ENCODE measurements at places on chromosomes 3 and 15.

DNA sequence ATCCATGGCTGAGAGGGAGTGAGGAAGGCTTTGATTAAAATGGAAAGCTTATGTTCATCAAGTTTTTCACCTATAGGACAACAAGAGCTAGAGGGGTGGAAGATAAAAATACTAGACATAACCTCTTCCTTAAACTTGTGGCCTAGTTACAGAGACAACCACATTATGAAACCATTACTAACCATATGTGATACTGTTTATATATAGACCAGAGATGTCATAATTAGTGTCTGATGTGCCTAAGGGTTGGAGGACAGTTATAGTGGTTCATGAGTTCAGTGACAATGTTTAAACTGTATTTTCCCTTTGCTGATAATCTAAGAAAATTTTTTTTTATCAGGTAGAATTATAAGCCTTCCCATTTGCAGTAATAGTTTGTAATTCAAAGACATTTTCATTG, 23.7 kb downstream of the PHLDB2 start:
- no peak for DNase-seq

DNA sequence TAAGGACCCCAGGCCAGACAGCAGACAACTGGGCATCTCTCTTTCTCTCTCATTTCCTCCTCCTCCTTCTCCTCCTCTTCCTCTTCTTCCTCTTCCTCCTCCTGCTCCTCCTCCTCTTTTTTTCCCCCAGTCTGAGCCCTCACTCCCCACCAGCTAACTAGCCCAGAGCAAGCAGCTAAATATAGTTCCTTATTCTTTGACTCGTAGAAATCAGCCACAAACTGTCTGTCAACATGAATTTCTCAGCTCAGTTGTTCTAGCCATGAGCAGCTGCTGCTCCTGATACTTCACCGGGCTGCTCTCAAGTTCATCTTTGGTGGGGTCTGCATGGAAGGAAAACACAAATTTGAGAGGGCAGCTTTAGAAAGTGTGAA, 19.2 kb upstream of the LOXL1 start:
- DNase-seq: no peak

DNA sequence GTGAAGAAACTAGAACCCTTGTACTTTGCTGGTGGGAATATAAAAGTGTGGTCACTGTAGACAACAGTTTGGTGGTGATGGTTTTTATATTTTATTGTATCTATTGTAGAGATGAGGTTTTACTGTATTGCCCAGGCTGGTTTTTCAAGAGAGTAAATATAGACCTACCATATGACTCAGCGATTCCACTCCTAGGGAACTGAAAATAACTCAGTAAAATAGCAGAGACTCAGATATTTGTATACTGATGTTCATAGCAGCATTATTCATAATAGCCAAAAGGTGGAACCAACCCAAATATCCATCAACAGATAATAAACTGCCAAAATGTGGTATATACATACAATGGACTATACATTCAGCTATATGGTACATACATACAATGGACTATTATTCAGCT, 68.8 kb upstream of the IL12A start:
- no peak for DNase-seq

DNA sequence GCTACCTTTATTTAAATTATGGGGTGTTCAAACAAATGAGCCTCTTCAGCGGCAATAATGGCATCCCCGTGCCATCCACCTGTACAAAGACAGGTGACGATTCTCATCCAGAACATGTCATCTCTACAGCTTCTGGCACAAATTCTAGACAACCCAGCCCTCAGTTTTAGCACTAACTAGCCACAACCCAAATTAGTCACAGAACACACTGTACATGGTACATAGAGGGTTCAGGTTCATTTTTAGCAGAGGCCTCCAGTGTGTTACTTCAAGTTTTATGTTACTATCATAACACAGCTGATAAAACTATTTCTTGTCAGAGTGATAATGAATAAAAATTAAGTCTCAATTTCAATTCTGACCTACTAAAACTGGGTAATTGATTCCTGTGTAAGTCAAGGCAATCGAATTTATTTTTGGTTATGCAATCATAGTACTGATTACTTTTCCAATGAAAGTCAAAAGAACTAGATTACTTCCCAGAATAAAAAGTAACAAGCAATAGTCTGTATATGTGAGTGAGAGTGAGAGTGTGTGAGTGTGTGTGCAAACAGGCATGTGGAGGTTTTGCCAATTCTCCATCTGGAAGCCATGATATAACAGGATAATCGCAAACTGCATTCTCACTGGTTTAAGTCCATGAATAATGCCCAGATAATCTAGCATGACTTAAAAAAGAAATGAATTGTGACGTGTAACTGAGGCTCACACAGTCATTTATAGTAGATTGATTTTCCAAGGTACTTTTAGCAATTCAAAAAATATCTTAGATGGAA, 37.4 kb downstream of the SHQ1 start:
- DNase-seq: no peak

GRCh38 chr3:43765521-43765971, 74.8 kb downstream of the ABHD5 start:
- no peak for DNase-seq

- no peak for DNase-seq
Measured at GRCh38 chr15:80615783-80616391, 79.2 kb upstream of the ABHD17C start.

GRCh38 chr15:80747317-80748053, 31.7 kb upstream of the CEMIP start:
- DNase-seq: no peak

GRCh38 chr15:35665896-35666536, 120.1 kb upstream of the DPH6 start:
- DNase-seq: no peak

DNA sequence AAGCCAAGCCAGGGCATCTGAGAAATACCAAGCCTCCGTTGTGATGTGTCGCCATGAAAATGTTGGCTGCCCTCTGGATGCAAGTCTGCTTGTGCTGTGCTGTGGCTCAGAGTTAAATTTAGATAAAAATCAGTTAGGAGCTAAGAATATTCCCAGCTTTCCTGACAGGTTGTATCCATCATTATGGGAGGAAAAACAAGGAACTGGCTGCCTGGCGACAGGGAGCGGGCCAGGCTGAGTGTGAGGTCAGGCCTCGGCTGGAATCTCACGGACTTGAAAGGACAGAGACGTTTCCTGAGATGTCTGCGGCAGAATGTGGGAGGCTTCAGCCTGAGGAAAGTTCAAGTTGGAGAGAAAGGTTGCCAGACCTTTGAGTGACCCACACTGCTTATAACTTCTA, 213.8 kb downstream of the THSD4 start:
- DNase-seq: no peak

DNA sequence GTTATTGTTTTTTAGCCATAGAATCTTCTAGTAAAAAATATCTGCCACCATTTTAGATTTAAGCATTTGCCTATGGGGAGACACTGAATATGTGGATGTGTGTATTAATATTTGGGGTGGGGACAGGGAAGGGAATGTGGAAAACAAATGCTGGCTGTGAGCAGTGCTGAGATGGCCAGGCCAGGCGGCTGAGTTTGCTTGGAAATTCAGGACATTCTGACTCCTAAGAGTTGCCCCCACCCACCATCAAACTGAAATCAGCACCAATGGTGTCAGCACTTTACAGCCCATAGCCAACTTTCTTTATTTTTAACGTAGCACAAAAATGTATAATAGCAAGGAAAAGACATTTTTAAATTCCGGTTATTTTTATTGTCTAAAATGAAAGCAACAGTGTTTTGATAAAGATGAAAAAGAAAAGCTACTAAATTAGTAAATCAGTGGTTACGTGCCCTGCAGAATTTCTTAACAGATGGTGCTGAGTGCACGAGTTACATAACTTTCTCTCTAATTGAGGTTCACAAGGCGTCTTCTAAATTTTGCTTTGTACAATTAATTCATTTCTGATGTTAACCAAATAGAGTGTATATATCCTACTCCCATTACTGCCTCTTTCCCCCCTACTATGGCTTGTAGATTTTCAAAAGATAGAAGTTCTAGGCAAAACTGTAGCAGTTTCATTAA, 34.0 kb downstream of the B3GALNT1 start:
- DNase-seq: no peak

- no peak for DNase-seq
Measured at GRCh38 chr15:44836094-44836493, 99.8 kb downstream of the TRIM69 start.

- no peak for DNase-seq
Measured at GRCh38 chr3:188946351-188947240, 225.2 kb upstream of the TPRG1 start.

DNA sequence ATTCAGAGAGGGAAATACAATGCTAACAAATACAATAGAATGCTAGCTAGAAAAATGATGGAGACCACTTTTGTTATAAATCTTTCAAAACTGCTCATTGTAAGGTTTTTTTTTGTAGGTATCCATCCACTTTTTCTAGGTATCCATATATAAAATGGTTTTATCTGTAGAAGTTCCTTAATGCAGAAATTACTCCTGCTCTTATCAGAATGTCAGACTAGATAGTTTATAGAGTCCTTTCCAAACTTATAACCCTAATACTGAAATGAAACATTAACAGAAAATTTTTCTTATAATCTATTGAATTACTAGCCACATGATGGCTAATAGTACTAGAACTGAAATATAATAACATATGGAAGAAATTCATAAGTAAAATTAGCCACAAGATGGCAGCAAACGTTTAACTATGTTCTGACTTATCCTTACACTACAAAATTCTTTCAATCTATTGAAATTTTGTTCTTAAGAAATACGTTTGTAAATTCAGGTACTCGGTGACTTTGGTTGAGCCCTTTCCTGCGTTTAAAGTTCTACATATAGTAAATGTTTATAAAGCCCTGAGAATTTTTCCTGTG, 58.5 kb downstream of the ECT2 start:
- no peak for DNase-seq

DNA sequence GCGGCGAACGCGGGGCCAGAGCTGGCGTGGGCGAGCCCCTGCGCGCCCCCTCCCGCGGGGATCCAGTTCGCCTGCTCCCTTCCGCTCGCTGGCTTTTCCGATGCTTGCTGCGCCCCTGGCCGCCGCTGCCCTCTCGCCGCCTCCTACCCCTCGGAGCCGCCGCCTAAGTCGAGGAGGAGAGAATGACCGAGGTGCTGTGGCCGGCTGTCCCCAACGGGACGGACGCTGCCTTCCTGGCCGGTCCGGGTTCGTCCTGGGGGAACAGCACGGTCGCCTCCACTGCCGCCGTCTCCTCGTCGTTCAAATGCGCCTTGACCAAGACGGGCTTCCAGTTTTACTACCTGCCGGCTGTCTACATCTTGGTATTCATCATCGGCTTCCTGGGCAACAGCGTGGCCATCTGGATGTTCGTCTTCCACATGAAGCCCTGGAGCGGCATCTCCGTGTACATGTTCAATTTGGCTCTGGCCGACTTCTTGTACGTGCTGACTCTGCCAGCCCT, 721 bp downstream of the P2RY1 start:
- DNase-seq: no peak

- DNase-seq: no peak
Measured at GRCh38 chr15:72340366-72340765, 20.4 kb upstream of the CELF6 start.

DNA sequence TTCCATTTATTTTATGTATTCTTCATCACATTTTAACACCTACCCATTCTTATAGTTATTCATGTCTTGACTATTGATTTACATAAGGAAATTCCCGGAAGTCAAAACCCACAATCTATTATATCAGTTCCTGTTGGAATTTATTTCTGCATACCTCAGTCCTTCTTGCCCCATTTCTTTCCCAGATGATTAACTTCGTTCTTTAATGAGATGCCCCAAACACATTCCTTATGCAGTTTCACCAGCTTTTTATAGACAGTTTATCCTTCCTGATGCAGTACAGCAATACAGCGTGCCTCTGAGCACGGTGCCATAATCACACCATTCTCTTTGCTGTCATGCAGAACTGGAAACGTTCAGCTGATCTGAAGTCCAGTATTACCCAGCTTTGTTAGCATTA, 175.8 kb upstream of the NANOGP8 start:
- DNase-seq: no peak

DNA sequence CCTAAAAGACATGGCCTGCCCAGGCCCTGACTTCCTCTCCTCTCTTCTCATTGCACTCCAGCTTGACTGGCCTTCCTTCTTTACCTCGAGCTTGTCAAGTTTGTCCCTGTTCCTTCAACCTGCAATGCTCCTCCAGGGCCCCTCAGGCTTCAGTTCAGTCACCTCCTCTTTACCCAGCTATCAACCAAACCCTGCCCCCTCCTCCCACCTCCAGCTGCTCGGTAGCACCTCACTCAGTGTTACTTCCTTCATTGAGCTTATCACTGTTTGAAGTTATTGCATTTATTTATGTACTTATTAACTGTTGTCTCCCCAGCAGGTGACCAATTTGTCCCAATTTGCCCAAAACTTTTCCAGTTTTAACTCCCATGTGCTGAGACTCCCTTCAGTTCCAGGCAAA, 95.8 kb upstream of the UBE2E1 start:
- DNase-seq: no peak

DNA sequence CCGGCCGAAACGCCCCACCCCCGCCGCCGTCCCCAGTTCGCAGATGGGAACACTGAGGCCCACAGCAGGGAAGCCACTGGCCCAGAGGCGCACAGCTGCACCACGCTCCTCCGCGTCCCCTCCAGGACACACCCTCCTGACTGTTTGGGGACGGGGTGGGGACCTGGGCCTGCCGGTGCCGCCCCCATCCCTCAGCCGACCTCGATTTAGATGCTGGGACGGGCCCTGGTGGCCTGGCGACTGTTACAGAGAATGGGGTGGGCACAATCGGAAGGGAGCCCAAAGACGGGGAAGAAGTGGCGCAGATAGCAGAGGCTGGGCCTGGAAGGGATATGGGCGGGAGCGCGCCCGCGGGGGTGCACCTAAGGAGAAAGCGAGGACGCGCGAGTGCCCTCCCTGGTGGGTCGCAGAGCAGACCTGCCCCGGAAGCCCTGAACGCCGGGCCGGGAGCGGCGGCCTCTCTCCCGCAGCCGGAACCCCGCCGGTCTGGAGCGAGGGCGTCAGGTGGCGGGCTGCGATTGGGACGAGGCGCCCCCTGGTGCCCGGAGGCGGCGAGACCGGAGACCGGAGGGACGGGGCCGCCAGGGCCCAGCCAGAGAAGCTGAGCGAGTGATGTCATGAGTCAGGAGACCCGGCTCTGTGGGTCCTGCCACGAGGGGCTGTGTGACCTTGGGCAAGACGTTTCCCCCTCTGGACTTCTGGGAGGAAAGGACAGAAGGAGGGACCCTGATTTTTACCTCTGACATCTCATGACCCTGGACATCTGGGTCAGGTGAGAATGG, 78.4 kb downstream of the IQSEC1 start:
- peak; percentile 74 for DNase-seq

DNA sequence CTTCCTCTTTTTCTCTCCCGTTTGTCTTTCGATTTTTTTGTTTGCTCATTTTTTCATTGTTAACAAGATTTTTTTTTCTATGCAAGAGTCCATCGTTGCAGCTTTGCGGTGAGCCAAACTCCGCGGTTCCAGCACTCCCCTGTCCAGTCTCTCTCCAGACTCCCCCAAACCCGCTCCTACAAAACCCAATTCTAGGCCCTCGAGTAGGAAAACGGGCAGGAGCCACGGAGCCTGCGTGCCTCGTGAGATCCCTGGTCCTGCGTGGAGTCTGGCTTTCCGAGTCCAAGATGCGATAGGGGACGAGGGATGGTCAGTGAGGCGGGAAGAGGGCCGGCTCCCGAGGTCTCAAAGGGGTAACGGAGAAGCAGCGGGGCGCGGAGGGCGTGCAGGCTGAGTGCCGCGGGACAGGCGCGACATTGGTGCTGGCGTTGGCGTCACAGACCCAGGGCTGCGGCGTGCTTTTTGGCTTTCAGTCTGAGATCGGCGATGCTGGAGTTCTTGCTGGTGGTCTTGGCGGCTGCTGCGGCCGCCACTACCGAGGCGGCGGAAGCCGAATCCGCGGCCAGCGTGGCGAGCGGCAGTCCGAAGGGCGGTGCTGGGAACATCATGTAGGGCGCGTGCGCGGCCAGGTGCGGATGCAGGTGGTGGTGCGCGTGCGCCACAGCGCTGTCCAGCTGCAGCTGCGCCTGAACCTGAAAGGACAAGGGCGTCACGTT, 8.5 kb downstream of the SHOX2 start:
- no peak for DNase-seq

Data from amniotic stem cell (primary cell).